T-cell (primary cell): ENCODE measurements at places on chromosomes 1 and 21. TPM values are rescaled to one million over a fixed set of nuclear protein-coding genes. Genes with fewer than 3 reads are reported as not detected.

The HSPB7 gene
- total RNA-seq: not detected

The OR6K3 gene
- not detected for total RNA-seq

The RIMS3 gene
- 2.0 TPM for total RNA-seq

The C1orf116 gene
- 0.13 TPM for total RNA-seq

The IL12RB2 gene
- total RNA-seq: 3.5 TPM

DNA sequence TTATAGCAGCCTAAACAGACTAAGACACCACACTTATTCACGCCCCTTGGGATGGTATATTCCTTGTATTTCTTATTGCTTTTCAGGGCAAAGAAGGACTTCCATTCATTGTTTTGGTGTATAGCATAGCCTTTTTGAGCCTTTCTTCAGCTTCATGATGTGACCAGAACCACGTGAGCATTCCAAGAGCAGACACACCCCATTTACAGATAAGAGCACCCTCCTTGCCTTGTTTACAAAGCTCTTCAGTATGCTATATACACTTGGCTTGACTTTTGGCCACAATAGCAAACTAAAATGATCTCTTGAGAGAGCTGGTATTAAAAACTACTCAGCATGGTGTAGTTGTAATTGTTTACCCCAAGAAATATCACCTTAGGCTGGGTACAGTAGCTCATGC lies 78.7 kb downstream of the PIK3R3 start:
- no peaks in the 10 kb centered on the region for H3K36me3 ChIP-seq
- DNase-seq: no peak

- peak overlapping the region; percentile 69 for H3K4me3 ChIP-seq
- H3K36me3 ChIP-seq: no peaks in the 10 kb centered on the region
- peak; percentile 24 for DNase-seq
- peaks cover 20% of the 10 kb centered on the region for H3K4me1 ChIP-seq
- peak overlapping the region; percentile 16 for H3K27ac ChIP-seq
Observed at GRCh38 chr1:46246548-46247435, 771 bp upstream of the RAD54L start.

DNA sequence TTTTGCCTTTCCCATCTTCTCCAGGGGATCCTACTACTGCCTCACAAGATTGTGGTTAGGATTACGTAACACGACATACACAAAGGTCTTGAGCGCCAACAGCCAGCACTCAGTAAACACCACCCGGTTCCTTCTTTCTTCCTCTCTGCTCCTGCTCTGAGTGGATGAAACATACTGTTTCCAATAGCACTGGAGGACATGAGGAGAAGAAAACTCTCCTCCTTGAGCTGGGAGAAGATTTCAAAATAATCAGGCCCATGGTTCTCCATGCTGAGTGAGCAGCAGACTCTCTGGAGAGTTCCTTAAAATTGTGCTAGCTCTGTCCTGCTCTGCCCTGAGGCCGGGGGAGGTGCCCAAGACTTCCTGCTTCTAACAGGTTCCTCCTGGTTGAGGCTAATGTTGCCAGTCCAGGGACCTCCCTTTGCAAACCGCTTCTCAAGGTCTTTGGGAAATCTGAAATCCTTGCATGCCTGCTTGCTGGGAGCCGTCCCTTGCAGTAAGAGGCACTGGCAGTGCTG lies 29.4 kb upstream of the MX1 start:
- H3K36me3 ChIP-seq: peaks cover 47% of the 10 kb centered on the region
- no peak overlapping the region for H3K4me3 ChIP-seq
- DNase-seq: no peak
- H3K27ac ChIP-seq: no peak overlapping the region
- no peaks in the 10 kb centered on the region for H3K4me1 ChIP-seq

GRCh38 chr21:40610345-40610744 lies 236.6 kb downstream of the DSCAM start:
- DNase-seq: no peak
- no peak overlapping the region for H3K27ac ChIP-seq
- H3K4me1 ChIP-seq: no peaks in the 10 kb centered on the region

- H3K27ac ChIP-seq: no peak overlapping the region
- peaks cover 14% of the 10 kb centered on the region for H3K36me3 ChIP-seq
- no peaks in the 10 kb centered on the region for H3K27me3 ChIP-seq
- no peak for DNase-seq
- H3K4me3 ChIP-seq: no peak overlapping the region
Observed at GRCh38 chr1:46580140-46580903, 23.7 kb downstream of the MKNK1 start.

DNA sequence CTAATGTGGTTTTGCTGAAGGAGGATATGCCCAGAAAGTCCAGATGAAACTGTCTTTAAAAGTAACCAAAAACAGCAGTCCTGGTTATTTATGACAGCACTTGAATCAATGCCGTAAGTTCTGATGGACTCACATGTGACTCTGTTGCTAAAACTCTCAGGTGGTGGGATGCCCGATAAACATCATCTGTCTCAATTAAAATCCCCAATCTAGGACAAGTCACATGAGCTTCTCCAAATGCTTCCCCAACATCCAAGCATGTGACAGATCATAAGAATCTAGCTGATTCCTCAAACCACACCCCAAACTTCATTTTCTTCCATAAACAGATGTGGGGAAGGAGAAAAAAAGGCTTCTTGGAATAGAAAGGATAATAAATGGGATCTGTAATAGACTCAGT lies 786 bp upstream of the CTSK start:
- no peaks in the 10 kb centered on the region for H3K4me1 ChIP-seq
- H3K4me3 ChIP-seq: no peak overlapping the region
- peaks cover 3% of the 10 kb centered on the region for H3K36me3 ChIP-seq
- no peaks in the 10 kb centered on the region for H3K27me3 ChIP-seq
- DNase-seq: no peak

- DNase-seq: peak; percentile 30
- H3K27me3 ChIP-seq: no peaks in the 10 kb centered on the region
- peaks cover 18% of the 10 kb centered on the region for H3K4me1 ChIP-seq
- H3K4me3 ChIP-seq: peak overlapping the region; percentile 47
Observed at GRCh38 chr1:52368383-52369172, 2.6 kb upstream of the CC2D1B start.

DNA sequence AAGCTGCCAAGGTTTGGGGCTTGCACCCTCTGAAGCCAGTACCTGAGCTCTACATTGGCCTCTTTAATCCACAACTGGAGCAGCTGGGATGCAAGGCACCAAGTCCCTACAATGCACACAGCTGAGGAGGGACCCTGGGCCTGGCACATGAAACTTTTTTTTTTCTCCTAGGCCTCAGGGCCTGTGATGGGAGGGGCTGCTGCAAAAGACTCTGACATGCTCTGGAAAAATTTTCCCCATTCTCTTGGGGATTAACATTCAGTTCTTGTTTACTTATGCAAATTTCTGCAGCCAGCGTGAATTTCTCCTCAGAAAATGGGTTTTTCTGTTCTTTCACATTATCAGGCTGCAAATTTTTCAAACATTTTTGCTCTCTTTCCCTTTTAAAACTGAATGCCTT lies 1072.2 kb downstream of the BRINP3 start:
- no peak overlapping the region for H3K4me3 ChIP-seq
- no peaks in the 10 kb centered on the region for H3K27me3 ChIP-seq
- H3K4me1 ChIP-seq: no peaks in the 10 kb centered on the region
- H3K27ac ChIP-seq: no peak overlapping the region

DNA sequence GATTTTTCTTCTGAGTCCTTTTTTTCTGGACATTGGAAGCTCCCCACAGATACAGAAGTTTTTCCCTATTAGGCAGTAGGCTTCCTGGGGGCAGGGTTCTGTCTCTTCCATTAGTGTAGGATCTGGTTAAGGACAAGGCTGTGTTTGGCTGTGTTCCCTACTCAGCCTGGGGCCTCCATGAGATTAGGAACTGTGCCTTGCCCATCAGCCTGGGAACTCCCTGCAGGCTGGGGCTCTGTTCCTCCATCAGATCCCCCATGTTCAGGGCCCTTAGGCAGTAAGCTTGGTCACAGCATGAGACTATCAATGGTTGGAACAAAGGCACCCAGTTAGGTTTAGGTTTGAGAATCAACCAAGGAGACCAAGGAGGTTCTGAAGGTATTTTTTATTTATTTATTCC lies 22.7 kb downstream of the NAV1 start:
- no peak overlapping the region for H3K4me3 ChIP-seq
- no peaks in the 10 kb centered on the region for H3K27me3 ChIP-seq
- no peak overlapping the region for H3K27ac ChIP-seq
- H3K36me3 ChIP-seq: no peaks in the 10 kb centered on the region

- H3K36me3 ChIP-seq: no peaks in the 10 kb centered on the region
- no peaks in the 10 kb centered on the region for H3K27me3 ChIP-seq
- peak; percentile 58 for DNase-seq
- H3K4me1 ChIP-seq: peaks cover 17% of the 10 kb centered on the region
Observed at GRCh38 chr1:154186177-154186576, 5.7 kb downstream of the TPM3 start.

DNA sequence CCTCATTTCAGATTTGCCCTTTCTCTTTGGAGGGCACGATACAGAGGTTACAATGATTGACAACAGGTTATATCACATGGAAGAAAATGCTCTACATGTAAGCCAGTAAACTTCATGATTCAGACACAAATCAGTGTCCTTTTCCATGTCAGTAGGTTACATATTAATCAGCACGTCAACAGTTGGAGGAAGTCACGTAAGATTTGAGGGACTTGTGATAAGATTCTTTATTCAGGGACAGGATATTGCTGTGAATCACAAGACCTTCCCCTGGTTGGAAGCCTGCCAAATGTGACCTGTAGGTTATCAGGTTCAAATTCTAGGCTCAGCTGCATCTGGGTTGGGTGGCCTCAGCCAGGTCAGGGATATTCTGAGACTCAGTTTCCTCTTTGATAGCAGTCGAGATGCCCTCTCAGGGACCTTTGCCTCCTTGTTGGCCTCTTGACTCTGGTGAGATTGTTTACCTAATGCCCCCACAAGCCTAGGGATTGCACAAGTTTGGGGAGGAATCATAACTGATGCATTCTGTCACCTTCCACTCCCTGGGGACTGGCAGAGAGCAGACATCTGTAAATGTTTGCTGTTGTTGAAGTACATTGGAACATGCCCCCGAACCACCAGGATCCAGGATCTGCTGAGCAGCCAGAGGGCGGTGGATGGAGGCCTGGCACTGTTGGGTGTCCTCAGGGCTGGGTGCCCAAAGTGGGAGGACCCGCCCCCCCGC lies 31.9 kb downstream of the SERINC2 start:
- no peak overlapping the region for H3K4me3 ChIP-seq
- H3K36me3 ChIP-seq: no peaks in the 10 kb centered on the region
- no peak overlapping the region for H3K27ac ChIP-seq
- DNase-seq: no peak
- H3K27me3 ChIP-seq: no peaks in the 10 kb centered on the region

DNA sequence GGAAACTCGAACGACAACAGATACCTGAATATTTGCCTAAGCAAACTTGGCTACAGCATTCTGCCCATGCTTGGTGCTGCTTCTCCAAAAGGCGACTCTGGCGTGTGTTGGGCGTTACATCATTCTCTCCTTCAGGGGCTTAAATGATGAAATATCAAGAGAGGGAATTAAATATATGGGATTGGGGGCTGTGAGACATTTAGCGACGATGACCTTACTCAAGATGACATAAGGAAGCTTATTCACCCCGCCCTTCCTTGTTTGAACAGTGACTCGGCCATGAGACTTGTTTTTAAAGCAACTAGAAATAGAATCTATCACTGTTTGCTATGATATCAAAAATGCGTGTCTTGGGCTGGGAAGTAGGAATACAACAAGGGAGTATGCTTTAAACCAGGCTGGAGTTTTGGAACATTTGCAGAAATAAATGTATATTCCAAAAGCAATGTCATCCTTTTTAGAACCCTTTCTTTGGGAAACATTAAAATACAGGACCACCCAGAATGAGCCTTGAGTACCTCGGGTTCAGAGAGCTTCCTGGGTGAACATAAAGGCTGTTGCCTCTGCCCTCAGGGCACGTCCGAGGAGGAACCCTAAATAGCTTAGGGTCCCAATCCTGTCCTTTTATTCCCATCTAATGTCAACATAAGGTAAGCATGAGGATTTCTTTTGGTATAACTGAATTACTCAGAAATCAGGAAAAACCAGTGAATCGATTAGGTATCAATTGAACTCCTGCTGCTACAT lies 123.3 kb upstream of the SLC45A1 start:
- no peaks in the 10 kb centered on the region for H3K36me3 ChIP-seq
- H3K4me3 ChIP-seq: no peak overlapping the region
- H3K4me1 ChIP-seq: no peaks in the 10 kb centered on the region
- no peak overlapping the region for H3K27ac ChIP-seq
- H3K27me3 ChIP-seq: no peaks in the 10 kb centered on the region
- DNase-seq: no peak

DNA sequence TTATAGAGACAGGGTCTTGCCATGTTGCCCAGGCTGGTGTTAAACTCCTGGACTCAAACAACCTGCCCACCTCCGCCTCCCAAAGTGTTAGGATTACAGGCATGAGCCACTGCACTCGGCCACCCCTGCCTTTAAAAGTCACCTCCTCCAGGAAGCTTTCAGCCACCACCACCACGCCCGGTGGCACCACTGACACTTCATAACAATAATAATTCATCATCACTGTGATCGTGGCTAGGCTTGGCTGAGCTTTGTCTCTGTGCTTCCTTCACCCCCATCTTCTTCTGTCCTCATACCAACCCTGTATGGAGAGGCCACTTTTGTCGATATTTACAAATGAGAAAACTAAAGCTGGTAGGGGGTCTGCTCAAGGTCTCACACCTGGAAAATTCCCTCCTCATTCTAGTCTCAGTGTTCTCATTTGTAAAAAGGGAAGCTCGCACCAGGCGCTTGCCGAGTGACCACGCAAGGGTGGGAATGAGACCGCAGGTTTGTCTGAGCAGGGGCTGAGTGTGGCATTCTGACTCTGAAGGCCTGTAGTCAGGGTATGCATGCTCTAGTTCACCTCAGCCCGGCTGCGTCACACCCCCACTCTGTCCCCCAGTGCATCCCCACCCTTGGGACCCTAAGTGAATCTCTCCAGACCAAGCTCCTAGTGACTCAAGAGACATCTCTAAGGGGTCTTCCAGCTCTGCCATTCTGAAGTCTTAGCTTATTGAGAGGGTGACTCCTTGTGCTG lies 12.9 kb upstream of the EPHA2 start:
- H3K4me3 ChIP-seq: no peak overlapping the region
- H3K36me3 ChIP-seq: no peaks in the 10 kb centered on the region
- H3K27ac ChIP-seq: no peak overlapping the region
- peaks cover 45% of the 10 kb centered on the region for H3K27me3 ChIP-seq
- no peak for DNase-seq
- peaks cover 24% of the 10 kb centered on the region for H3K4me1 ChIP-seq

DNA sequence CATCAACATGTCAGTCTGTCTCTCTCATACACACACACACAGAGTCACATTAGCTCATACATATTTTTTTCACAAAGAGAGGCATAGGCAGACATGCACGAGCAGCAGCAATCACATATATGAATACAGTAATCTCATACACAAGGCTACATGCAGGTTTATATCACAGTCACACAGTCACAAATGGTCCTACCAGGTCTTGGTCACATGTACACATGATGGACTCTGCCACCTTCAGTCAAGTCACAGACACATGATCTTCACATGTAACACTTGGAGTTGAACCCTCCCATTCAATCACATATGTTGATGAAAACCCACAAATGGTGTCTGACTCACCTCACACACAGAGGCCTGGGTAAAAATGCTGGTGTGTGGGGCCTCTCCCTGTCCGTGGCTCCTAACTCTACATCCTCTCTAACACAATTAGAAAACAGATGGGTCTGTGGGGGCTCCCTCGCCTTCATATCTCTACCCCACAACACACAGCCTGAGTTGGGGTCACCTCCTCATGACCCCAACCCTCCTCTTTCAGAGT lies 27.9 kb downstream of the RIMS3 start:
- no peak for DNase-seq
- no peaks in the 10 kb centered on the region for H3K36me3 ChIP-seq
- no peak overlapping the region for H3K4me3 ChIP-seq
- H3K27me3 ChIP-seq: peaks cover 4% of the 10 kb centered on the region
